ENCODE measurements at places on chromosomes 13 and 19.

GRCh38 chr13:111572956-111573761 lies 252.7 kb downstream of the TEX29 start:
- DNase-seq = no peak

DNA sequence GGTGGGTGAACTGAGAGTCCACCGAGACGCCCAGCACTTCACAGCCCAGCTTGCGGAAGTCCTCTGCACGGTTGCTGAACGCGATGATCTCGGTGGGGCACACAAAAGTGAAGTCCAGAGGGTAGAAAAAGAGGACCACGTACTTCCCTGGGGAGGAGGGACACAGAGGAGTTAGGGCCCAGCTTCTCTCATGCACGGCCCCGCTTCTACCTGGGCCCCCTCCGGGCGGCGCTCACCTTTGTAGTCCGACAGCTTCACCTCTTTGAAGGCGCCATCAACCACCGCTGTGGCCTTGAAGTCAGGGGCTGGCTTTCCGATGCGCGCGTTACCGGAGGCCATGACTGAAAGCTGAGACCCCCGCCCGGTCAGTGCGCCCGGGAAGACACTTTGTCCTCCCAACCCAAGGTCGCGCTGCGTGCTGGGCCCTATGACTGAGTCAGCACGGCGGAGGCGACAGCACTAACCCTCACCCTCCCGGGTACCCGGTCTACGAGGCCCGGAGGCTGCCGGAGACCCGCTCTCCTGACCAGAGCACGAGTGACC lies 606 bp downstream of the PRDX2 start:
- DNase-seq = no peak

GRCh38 chr19:19443902-19444680 lies 38.6 kb downstream of the GATAD2A start:
- no peak for DNase-seq

DNA sequence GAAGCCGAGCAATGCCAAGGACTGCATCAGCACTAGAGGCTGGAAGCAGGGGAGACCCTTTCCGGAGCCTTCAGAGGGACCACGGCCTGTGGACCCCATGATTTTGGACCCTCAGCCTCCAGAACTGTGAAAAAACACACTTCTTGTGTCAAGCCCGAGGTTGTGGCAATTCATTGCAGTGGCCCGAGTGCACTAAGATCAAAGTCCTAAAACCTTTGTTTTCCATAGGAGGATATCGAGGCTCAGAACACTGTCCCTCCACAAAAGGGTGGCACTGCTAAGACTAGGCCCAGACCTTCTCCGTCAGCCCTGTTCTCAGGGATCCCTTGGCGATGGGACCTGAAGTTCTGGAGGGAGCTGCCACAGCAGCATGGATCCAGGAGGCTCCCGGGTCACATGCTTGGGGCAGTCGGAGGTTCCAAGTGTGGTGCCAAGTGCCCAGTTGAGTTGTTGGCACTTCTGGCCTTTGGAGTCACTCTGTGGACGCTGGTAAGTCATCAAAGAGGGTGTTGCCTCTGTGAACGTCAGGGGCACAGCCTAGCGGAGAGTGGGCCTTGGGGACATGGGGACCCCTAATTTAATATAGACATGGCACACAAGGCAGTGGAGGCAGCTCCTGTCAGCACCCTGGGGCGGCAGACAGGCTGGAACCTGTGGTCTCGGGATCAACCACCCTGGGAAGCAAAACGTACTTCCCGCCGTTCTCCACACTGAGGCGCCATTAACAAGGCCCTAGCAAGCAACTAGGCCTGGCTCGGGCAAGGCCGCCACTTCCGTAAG lies 199.2 kb downstream of the COL4A1 start:
- DNase-seq = no peak

DNA sequence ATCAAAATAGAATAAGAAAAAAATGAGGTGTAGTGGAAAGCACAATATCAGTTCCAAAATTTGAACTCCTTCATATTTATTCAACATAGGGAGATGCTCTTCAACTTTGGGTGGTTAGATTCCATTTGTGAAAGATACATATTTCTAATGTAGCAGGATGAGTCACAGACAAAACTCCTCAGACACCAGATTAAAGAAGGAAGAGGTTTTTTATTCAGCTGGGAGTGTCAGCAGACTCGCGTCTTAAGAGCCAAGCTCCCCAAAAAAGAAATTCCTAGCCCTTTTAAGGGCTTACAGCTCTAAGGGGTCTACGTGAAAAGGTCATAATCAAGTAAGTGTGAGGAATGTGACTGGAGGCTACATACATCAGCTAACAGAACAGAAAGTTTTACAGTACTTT lies 6.8 kb upstream of the ZNF765 start:
- DNase-seq = no peak

DNA sequence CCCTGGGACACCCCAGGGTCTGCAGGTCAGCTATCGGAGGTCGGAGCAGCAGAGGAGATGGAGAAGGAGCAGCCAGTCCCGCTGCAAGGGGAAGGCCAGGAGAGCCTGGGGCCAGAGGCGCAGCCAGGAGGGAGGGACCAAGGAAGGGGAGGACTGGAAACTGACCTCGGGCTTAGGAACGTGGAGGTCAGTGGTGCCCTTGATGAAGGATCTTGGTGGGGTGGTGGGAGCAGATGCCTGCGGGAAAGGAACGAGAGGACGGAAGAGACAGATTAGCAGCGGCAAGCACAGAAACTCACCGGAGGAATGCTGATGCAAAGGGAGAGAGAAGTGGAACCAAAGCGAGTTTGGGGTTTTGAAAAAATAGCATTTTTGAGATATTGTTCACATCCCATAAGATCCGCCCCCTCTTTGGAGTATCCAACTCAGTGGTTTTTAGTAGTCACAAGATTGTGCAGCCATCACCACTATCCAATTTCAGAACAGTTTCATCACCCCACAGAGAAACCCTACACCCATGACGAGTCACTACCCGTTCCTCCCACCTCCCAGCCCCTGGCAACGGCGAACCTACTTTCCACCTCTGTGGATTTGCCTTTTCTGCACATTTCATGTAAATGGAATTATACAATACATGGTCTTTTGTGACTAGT lies 22.1 kb downstream of the PLEKHF1 start:
- DNase-seq = peak; percentile 85

DNA sequence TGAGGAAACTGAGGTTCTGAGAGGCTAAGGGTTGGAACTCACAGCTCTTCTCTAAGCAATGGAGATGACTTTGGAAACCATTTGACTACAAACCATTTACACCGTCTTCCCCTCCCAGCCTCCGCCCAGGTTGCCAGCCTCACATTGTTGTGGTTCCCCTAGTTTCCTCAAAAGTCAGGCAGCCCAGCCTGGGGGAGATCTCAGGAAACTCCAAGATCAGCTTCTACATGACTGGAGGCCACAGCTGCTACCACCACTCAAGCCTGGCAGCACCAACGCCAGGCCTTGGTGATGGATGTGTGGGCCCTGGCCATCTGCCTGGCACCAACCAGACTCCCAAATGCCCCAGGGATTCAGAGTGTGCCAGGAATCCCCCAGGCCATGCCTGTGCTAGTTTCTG lies 207.9 kb downstream of the TSHZ3 start:
- no peak for DNase-seq

DNA sequence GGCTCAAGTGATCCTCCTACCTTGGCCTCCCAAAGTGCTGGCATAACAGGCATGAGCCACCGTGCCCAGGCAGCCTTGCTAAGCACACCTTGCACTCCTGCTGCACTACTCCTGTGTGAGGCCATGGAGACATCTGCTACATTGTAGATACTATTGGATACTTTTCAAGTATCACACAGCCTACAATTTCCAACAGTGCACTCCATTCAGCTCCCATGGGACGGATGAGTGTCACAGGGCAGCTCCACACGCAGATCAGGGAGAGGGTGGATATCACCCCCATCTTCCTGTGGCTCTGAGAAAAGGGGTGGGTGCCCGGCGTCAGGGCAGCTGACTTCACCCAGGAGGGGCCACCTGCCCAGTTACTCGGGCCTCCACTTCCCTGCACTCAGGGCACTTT lies 39.1 kb upstream of the CCNE1 start:
- no peak for DNase-seq

DNA sequence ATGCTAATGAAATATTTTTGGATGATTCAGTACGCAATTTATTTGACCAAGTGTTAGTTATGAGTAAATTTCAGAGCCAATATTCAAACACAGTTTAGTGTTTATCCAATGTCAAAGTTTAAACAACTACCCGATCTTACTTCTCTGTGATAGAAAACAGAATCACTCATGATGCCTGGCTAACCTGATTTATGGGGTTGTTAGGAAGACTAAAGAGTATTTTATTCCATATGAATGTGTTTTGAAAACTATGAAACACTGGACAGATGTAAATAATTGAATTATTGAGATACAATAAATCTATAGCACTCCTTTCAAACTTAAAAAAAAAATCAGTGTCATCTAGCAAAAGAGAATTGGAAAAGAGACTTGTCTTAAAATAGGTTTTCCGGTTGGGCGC lies 1181.8 kb downstream of the EFNB2 start:
- DNase-seq = no peak

DNA sequence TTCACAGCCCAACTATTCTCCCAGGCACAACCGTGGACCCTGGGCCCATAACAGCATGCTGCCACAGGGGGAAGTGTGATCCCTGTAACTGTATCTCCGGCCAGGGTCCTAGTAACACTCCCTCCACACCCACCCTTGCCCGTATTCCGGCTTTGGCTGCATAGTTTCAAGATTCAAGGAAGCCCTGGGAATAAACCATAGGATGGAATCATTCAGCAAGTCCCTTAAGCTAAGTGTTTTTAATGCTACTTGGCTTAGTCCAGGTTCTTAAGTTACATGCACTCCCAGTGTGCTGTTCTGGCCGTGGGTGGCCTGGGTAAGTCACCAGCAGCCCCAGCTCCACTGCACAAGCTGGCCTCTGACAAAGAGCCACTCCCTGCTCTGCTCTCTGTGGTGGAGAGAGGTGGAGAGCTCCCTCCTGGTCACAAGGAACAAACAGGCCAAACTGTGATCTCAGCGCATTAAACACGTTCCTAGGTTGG lies 532.4 kb upstream of the SGCG start:
- no peak for DNase-seq

- DNase-seq = no peak
Measured at GRCh38 chr19:15438577-15438976, 11.2 kb downstream of the WIZ start.

DNA sequence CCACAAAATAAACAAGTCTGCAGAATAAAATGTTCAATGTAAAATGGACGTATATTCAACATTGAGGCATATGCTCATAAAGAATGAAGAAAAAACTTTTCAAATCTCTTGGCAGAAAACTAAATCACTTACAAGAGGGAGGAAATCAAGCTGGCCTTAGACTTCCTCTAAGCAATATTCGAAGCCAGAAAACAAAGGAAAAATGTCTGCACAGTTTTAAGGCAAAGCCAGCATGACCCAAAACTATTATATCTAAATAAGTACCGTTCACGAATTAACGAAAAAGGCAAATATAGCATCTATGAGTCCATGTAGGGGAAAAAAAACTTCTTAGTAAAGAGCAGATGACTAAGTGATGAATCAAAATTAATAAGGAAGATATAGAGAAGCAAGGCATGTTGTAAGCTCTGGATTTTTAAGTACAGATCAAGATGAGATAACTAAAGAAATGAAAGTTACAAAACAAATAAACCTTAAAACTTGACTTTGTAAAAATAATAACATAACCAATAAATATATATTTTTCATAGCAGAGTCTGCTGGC lies 101.3 kb downstream of the KCNRG start:
- no peak for DNase-seq

- DNase-seq = no peak
Measured at GRCh38 chr19:11401808-11402543, 17.1 kb downstream of the RGL3 start.

DNA sequence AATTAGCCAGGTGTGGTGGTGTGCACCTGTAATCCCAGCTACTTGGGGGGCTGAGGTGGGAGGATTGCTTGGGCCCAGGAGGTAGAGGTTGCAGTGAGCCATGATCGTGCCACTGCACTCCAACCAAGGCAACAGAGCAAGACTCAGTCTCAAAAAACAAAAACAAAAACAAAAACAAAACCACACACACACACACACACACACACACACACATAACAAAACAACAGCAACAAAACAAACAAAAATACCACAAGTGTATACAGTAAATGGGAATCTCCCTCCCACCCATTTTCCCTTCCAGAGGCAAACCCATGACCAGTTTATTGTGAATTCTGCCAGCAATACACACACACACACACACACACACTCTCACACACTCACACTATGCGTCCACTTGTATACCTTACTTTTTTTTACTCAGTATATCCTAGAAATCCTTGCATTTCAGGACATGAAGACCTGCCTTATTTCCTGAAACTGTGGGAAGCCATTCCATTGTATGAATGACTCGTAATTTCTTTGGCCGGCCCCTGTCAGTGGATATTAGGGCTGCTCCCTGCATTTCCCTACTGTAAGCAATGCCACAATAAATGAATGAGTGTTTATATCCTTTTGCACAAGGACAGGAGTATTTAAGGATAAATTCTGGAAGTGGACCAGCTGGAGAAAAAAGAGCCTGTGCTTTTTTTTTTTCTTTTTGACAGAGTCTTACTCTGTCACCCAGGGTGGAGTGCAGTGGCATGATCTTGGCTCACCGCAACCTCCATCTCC lies 6.9 kb upstream of the PLEKHF1 start:
- DNase-seq = no peak

GRCh38 chr19:17926044-17926443 lies 6.8 kb upstream of the CCDC124 start:
- no peak for DNase-seq

DNA sequence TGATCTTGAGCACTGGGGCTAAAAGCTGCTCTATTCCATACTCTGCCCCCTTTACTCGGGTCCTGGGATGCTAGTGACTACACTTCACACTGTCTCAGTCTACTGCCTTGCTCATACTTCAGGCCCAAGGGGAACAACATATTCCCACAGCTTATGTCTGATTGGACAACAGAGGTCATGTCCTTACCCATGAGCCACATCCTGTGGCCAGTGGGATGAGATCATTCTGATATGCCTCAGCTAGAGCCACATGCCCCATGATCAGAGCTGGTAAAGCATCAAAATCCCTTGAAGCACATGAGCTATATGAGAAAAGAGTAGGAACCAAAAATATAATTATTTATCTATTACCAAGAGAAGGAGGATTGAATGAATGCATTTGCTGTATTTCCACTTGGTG lies 290.1 kb upstream of the TSHZ3 start:
- no peak for DNase-seq

GRCh38 chr13:69109891-69110525 lies 997.6 kb upstream of the ATXN8OS start:
- DNase-seq = no peak

- DNase-seq = no peak
Measured at GRCh38 chr19:18871543-18871942, 24.4 kb downstream of the CERS1 start.

- DNase-seq = no peak
Measured at GRCh38 chr13:46914341-46914740, 17.5 kb upstream of the HTR2A start.

DNA sequence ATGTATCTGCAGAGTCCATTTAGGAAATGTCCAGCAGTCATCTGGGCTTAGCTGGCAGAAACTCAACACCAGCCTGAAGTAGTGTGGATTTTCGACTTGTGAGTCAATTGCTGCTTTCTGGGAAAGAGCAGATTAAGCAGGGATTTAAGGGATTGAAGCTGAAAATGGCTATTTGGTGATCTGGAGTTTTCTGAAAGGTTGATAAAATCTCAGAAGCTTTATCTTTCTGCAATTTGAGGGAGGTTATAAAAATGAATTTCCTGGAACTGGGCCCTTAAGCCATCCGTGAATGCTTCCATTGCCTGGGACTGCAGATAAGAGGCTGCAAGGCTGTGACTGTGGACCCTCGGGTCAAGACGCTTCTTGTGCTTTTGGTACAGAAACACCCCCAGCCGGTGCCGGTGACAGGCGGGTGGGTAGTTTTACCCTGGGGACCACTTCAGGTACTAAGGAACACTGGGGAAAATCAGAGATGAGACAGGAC lies 61.5 kb downstream of the COL4A1 start:
- no peak for DNase-seq

GRCh38 chr13:83221256-83221655 lies 661.0 kb downstream of the SLITRK1 start:
- DNase-seq = no peak

Measured in hepatic stellate cell (primary cell).